Aorta (tissue), 5 donors: ENCODE measurements at places on chromosomes 7 and 10. TPM values are rescaled to one million over a fixed set of nuclear protein-coding genes. Genes with fewer than 3 reads are reported as not detected.

LIPA gene
- 83.3 TPM for total RNA-seq

DYNC1I1 gene
- 13.3 TPM for total RNA-seq

LRRC18 gene
- total RNA-seq, result not detected

GET4 gene
- 19.9 TPM for total RNA-seq

RET gene
- 2.5 TPM for total RNA-seq

ZYX gene
- 307 TPM for total RNA-seq

GRCh38 chr10:47243791-47244190 is 56.2 kb upstream of the GDF10 start:
- no peaks in the 10 kb centered on the region for H3K36me3 ChIP-seq
- H3K27ac ChIP-seq, result no peak overlapping the region
- DNase-seq, result peak; percentile 53
- H3K4me1 ChIP-seq, result no peaks in the 10 kb centered on the region
- no peak overlapping the region for H3K4me3 ChIP-seq
- H3K27me3 ChIP-seq, result no peaks in the 10 kb centered on the region

GRCh38 chr10:9709849-9710248 is 1307.8 kb upstream of the CELF2 start:
- no peak for DNase-seq
- no peaks in the 10 kb centered on the region for H3K36me3 ChIP-seq
- no peak overlapping the region for H3K27ac ChIP-seq

DNA sequence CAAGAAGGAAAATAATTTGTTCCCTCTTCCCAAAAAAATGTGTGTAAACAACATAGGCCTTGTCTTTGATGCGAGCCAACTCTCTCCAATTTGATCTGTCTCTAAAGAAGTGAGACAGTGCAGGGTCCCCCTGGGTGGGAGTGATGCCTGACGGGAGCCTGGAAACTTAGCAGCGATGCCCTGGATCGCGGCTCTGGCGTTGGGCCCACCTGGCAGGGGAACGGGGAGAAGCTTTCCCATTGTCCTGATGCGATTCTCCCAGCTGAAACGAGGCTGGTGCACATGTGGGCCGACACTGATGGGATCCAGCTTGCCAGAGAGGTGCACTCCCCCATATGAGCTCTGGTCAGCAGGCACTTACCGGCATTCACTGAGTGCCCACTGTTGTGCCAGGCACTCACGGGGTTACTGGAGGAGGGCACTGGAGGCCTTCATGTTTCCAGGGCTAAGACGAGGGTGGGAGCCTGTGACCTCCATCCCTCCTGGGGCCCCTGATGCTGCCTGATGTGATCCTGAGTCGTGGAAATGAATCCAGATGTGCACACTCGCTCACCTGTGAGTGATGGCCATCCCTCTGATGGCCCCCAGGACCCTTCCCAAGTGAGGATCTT is 132.8 kb downstream of the PTPN20 start:
- no peaks in the 10 kb centered on the region for H3K36me3 ChIP-seq
- H3K27me3 ChIP-seq, result no peaks in the 10 kb centered on the region
- no peak overlapping the region for H3K4me3 ChIP-seq
- DNase-seq, result peak; percentile 24

DNA sequence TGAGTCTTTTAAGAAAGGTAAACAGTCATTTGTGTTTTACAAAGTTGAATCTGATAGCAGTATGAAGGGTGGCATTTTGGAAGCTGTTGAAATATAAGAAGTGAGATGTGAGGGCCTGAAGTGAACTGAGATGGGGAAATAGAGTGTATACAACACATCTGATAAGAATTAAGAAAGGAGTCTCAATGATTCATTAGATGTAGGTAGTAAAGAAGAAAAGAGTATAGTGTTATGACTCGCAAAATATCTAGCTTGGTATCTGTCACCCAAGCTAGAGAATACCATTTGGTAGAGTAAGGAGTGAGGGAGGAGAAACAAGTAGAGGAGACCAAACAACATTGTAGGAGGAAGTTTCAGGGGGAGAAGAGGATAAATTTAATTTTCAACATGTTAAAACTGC is 5.3 kb downstream of the PTPN12 start:
- H3K36me3 ChIP-seq, result no peaks in the 10 kb centered on the region
- peaks cover 2% of the 10 kb centered on the region for H3K4me1 ChIP-seq
- H3K27me3 ChIP-seq, result no peaks in the 10 kb centered on the region
- no peak overlapping the region for H3K4me3 ChIP-seq

- no peak overlapping the region for H3K4me3 ChIP-seq
- DNase-seq, result no peak
- H3K36me3 ChIP-seq, result no peaks in the 10 kb centered on the region
- no peaks in the 10 kb centered on the region for H3K4me1 ChIP-seq
Observed at GRCh38 chr7:8155836-8156235, 106.1 kb downstream of the ICA1 start.

DNA sequence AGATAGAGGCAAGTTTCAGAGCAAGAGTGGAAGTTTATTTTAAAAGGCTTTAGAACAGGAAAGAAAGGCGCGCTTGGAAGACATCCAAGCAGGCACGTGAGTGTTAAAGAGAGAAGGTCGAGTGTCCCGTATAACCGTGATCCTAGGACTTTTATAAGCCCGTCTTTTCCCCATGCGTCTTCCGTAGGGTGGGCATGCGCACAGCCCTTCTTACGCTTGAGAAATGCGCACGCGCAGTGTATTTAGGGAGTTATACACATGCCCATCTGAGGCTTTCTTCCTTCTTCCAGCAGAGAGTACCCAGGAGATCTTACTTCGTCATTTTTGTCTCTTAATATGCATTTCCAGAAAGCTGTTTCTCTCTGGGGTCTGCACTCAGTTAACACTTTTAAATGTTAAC is 52.4 kb downstream of the CALD1 start:
- peaks cover 8% of the 10 kb centered on the region for H3K4me1 ChIP-seq
- H3K27ac ChIP-seq, result peak overlapping the region; percentile 82
- H3K4me3 ChIP-seq, result no peak overlapping the region

DNA sequence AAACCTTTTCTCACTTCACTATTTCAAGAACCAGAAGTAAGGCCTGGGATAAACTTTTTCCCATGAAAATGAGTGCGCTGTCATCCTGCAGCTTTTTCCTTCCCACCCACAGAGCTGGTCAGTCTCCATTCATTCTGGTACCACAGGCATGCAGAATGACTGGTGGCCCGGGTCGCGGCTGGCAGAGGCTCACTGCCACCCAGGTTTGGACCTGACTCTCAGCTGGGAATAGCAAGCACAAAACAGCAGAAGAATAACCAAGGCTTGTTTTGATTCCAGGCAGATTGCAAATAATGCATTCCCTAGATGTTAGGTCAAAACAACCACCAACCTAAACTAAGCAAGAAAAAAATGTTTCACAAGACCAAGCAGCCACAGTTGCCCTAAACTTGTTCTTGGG is 190.5 kb upstream of the NRP1 start:
- no peak for DNase-seq
- no peaks in the 10 kb centered on the region for H3K27me3 ChIP-seq
- no peaks in the 10 kb centered on the region for H3K36me3 ChIP-seq
- no peak overlapping the region for H3K27ac ChIP-seq

- H3K4me1 ChIP-seq, result no peaks in the 10 kb centered on the region
- no peak overlapping the region for H3K27ac ChIP-seq
- H3K36me3 ChIP-seq, result no peaks in the 10 kb centered on the region
Observed at GRCh38 chr7:119594956-119595355, 678.0 kb upstream of the KCND2 start.

- no peaks in the 10 kb centered on the region for H3K36me3 ChIP-seq
- H3K27ac ChIP-seq, result no peak overlapping the region
- H3K4me3 ChIP-seq, result no peak overlapping the region
- no peaks in the 10 kb centered on the region for H3K4me1 ChIP-seq
Observed at GRCh38 chr7:15236952-15237351, 324.9 kb downstream of the AGMO start.

- no peak overlapping the region for H3K4me3 ChIP-seq
- no peaks in the 10 kb centered on the region for H3K27me3 ChIP-seq
- DNase-seq, result no peak
- H3K4me1 ChIP-seq, result no peaks in the 10 kb centered on the region
- no peaks in the 10 kb centered on the region for H3K36me3 ChIP-seq
- no peak overlapping the region for H3K27ac ChIP-seq
Observed at GRCh38 chr7:43851805-43852204, 17.5 kb downstream of the MRPS24 start.

DNA sequence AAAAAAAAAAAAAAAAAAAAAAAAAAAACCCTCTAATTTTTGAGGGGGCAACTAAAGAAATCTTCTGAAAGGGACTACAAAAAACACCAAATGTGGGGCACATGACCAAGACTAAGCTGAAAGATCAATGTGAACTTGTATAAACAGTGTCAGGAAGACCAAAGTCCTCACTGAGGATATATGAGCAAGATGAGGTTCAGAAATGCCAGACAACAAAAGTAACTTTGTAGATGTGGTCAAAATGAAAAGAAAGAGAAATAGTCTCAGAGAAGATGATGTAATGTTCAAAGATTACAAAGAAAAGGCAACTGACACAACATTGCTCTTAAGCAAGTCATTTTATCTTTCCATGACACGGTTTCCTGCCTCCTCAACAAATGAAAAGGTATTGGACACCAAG is 48.7 kb upstream of the PTPRZ1 start:
- no peaks in the 10 kb centered on the region for H3K36me3 ChIP-seq
- H3K27me3 ChIP-seq, result no peaks in the 10 kb centered on the region
- no peak overlapping the region for H3K27ac ChIP-seq
- no peaks in the 10 kb centered on the region for H3K4me1 ChIP-seq
- no peak overlapping the region for H3K4me3 ChIP-seq

DNA sequence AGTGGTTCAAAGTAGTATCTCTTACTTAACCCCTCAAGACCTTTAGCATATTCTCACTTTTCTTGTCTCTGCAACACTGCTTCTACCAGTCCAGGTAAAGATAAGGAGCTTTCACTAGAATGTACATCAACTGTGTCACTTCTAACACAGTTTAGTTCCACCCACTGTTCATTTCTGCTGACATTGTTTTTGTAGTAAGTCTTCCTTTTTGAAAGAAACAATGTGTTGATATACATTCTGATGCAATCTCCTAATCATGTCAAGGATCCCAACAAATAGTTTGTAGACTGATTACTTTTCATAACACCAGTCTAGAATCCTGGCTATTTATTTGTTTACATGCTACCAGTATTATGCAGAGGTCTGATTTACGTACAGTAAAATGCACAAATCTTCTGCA is 47.5 kb downstream of the CCSER2 start:
- no peaks in the 10 kb centered on the region for H3K27me3 ChIP-seq
- DNase-seq, result no peak
- H3K27ac ChIP-seq, result no peak overlapping the region

DNA sequence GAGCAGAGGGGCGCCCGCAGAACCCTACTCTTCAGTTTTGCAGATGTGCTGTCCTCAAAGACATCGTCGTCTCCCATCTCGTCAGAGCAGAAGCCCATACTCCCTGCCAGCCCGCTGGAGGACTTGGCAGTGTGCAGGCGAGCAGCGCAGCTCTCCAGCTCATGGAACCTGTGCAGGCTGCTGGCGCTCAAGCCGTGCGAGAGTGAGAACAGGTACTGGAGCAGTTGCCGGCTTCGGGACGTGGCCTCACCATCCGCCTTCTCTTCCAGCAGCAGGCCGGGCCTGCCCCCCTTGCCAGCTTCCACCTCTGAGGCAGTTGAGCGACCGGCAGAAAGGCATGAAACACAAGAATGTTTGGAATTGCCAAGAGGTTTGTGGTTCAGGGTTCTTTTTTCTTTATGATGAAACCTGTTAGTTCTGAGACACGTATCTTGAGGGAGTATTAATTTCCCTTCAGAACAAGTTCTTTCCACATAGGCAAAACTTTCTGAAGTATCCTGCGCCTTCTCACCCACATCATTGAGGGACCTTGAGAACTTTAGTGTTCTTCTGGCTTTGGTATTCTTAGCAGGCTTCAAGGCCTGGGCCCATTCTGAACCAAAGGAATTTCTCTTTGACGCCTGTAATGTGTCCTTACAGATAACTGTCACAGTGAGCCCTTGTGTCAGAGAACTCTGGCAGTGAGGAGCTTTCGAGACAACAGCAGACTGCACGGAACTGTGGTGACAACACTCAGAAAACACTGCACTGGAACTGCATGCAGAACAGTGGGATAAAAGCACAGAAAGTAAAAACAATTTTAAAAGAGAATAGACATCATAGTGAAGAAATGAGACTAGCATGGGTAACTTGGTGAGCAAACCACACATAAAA is 89.5 kb downstream of the ALOX5 start:
- H3K27me3 ChIP-seq, result no peaks in the 10 kb centered on the region
- no peak overlapping the region for H3K27ac ChIP-seq
- no peaks in the 10 kb centered on the region for H3K4me1 ChIP-seq
- H3K4me3 ChIP-seq, result no peak overlapping the region

GRCh38 chr10:88081457-88082054 is 218.1 kb downstream of the PTEN start:
- H3K27me3 ChIP-seq, result no peaks in the 10 kb centered on the region
- H3K27ac ChIP-seq, result no peak overlapping the region
- H3K36me3 ChIP-seq, result no peaks in the 10 kb centered on the region
- DNase-seq, result no peak
- H3K4me3 ChIP-seq, result no peak overlapping the region

DNA sequence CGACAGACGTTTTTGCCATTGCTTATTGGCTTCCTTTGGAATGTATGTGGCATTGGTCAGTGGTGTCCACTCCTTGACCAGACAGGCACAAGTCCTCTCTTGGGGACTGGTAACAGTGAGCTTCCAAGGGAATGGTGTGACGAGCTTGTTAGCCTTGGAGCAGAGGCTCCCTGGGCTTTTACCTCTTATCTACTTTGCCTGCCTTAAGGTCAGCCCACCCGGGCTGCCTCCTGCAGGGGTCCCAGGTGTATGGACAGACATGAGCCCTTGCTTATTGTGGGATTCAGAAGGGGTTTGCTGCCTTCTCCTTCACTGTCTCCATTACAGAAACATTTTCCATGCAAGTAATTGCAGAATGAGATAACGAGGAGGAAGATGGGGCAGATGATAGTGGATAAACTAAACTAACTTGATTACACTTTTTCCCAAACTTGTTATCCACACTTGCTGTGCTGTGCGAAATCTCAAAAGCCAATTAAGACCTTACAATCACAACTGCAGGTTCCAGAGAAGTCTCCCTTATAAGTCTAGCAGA is 29.7 kb downstream of the PLPP4 start:
- H3K36me3 ChIP-seq, result no peaks in the 10 kb centered on the region
- DNase-seq, result no peak
- no peaks in the 10 kb centered on the region for H3K27me3 ChIP-seq
- no peak overlapping the region for H3K4me3 ChIP-seq

DNA sequence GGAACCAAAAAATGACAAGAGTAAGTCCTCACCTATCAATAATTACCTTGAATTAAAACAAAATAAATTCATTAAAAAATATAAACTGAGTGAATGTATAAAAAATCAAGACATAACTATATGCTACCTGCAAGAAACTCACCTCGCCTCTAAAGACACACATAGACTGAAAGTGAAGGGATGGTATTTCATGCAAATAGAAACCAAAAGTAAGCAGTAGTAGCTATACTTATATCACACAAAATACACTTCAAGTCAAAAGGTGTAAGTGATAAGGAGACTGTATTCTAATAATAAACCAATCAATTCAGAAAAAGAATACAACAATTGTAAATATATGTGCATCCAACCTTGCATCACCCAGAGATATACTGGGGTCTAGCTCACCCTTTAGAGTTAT is 332.6 kb downstream of the SH2D4B start:
- no peak for DNase-seq
- H3K36me3 ChIP-seq, result no peaks in the 10 kb centered on the region
- H3K4me1 ChIP-seq, result no peaks in the 10 kb centered on the region
